C1 segment of cervical spinal cord (tissue), 14 donors: ENCODE measurements at places on chromosomes 7 and 10.

DNA sequence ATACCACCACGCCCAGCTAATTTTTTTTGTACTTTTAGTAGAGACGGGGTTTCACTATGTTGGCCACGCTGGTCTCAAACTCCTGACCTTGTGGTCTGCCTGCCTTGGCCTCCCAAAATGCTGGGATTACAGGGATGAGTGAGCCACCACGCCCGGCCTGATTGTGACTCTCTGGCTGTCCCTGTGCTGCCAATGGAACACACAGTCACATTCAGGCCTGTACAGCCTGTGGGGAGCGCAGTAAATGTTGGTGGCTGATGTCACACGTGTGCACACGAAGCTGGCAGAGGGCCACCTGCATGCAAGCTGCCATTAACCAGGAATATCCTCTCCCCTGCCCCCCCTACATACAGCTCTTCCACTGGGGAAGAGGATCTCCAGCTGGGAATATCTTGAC is 22.1 kb downstream of the POLL start:
- DNase-seq, result no peak

- no peak for DNase-seq
Measured at GRCh38 chr7:78203042-78203720, 404.6 kb downstream of the PHTF2 start.

DNA sequence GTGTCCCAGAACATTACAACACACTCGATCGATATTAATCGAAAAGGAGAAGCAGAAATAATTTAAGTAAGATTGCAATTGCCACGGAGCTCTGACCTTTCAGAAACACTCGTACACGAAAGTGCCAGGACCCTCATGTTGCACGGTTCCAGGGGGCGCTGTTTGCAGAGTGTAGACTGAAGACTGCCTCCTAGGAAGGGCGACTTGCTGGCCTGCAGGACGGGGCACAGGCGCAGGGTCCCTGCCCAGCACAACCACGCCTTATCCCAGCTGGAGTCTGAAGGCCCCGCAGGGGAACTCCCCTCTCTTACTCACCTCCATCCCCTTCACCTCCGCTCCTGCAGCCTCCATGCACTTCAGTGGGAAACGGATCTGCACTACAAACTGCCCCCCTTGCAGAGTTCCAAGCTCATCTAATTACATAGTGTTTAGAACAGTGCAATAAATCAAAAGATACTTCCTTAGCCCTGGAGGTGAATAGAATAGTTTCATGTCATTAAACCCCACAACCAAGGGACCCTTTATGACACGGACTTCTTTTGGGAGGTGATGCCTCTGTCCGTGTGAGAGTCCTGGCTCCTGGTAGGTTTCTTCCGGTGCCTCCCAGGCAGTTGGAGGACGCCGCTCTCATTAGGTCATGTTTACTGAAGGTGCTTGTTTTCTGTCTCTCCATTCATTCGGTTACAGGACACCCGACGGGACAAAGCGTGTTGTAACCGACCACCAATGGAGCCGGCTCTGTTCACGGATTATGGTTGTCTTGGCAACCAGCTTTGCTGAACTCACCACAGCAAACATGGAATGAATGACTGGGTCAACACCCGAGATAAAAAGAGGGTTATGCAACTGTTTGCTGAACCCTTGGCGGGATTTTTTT is 262.2 kb downstream of the BAMBI start:
- no peak for DNase-seq

- DNase-seq, result no peak
Measured at GRCh38 chr7:43647673-43648472, 65.0 kb downstream of the STK17A start.

DNA sequence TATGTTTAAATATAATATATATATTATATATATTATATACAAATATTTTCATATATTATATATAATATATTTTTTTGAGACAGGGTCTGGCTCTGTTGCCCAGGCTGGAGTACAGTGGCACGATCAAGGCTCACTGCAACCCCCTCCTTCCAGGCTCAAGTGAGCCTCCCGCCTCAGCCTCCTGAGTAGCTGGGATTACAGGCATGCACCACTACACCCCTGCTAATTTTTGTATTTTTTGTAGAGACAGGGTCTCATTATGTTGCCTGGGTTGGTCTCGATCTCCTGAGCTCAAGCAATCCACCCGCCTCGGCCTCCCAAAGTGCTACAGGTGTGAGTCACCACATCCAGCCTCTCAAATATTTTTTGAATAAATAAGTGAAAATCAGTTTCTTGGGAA is 215.5 kb downstream of the GATA3 start:
- DNase-seq, result no peak

GRCh38 chr7:125383324-125383723 is 453.7 kb upstream of the POT1 start:
- DNase-seq, result no peak

- DNase-seq, result no peak
Measured at GRCh38 chr7:46930366-46930765, 651.5 kb downstream of the TNS3 start.

DNA sequence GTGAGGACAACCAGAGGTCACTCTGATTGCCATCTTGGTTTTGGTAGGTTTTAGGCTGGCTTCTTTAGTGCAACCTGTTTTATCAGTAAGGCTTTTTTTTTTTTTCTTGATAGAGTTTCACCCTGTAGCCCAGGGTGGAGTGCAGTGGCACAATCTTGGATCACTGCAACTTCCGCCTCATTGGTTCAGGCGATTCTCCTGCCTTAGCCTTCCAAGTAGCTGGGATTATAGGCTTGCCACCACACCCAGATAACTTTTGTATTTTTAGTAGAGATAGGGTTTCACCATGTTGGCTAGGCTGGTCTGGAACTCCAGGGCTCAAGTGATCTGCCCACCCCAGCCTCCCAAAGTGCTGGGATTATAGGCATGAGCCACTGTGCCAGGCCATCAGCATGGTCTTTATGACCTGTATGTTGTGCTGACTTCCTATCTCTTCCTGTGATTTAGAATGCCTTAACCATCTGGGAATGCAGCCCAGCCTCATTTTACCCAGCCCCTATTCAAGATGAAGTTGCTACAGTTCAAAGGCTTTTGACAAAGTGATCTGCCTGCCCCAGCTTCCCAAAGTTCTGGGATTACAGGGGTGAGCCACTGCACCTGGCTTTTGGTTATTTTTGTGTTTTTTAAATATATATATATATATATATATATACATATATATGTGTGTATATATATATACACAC is 7.0 kb upstream of the ZNF425 start:
- no peak for DNase-seq

GRCh38 chr7:148334441-148334956 is 256.1 kb upstream of the C7orf33 start:
- no peak for DNase-seq
